ENCODE measurements at places on chromosomes 2 and 18.

DNA sequence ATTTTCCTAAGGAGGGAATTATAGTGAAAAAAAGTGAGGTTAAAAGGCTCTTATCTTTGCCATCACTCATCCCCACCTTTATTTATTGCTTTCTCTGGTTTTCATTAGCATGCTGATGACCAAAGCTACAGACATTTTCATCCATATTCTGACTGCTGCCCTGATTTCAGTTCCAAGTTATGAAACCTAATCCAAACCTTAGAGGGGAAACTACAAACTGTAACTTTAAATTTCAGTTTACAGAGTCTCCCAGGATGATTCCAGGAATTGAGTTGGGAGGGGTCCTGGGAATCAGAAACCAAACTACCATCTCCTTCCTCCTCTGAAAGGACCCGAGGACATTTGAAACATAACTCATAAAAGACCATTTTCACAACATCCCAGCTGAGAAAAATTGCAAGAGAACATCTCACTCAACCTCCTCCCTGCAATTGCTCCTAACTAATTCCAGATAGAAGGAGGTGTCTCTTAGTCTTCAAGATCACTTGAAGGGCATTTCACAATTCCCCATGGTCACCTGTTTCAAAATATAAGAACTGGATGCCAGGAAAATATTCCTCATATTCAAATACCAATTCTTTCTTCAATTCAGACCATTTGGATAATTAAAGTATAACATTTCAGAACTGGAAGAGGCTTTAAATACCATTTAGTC is 520.6 kb downstream of the TNS1 start:
- DNase-seq: no peak

DNA sequence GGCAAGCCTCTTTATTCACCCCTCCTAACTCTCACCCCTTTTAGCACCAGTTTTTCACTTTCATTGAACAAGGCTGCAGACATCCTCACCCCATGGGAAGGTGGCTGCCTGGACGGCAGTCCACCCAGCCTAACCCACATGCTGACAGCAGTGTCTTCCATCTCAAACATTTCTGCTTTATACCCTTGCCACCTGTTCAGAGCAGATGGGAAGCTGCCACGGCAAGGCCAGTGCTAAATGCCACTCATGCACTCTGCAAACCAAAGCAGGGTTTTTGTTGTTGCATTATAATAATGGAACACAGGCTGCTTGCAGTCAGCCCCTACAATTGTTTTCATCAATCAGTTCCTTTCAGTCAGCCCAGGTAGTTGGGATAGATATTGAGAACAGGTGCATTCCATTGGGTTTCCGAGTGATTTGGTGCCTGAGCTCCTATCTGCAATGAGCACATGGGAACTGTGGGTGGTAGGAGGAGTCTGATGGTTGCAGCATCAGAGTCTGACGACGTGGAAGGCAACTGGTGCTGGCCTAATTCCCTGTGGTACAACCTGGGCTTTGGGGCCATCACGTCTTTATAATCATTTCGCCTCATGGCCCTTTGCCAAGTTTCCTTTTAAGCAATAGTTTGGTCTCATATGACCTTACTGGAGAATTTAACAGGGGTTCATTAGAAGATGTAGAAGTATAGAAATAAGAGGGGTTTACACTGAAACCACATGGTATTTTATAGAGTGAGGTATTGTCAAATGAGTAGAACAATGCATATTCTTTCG is 252.5 kb upstream of the SP5 start:
- DNase-seq: no peak

DNA sequence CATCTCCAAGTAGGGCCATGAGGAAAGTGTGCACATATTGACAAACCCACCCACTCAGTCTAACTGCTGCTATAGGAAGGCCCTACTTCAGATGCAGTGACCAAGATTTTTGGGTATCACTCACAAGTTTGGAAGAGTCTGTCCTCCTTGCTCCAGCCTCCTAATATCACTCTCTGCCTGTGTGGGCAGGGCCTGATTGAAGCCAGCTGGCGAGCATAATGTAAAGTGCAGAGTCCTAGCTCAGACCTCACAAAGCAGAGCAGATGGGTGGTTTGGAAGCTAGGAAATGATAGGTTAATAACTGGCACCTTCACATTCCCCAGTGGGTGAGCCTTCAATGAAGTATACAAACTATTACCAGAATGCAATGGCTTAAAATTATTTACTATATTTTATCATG is 11.2 kb upstream of the SULT1C3 start:
- no peak for DNase-seq

- DNase-seq: no peak
These were observed 92.7 kb downstream of the CSRNP3 start for GRCh38 chr2:165562233-165562632.

GRCh38 chr18:34661464-34662087 is 48.5 kb upstream of the DTNA start:
- DNase-seq: peak; percentile 8

GRCh38 chr2:39934851-39935250 is 155.8 kb upstream of the THUMPD2 start:
- no peak for DNase-seq

DNA sequence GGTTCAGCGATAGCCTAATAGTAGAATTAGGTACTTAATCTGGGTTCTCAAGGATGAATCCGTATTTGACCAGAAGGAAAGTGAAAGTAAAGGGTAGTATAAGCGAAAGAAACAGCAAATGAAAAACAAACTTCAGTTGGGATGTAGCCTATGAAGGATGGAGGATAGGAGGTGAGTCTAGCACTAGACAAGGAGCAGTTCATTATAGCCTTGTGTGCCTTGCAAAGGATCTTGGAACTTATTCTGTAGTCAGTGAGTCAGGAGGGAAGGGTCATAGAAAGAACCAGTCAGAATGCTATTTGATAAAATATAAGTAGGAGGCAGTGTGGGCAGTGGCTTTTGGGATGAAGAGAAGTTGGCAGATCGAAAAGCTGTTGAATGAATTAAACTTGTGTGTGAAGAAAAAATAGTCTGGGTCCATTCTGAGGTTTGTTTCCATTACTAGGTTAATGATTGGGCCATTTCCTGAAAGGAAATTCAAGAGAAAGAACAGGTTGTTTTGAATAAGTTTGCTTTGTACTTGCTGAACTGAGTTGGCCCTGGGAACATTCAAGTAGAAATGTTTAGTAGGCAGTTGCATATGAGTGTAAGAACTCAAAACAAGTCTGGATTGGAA is 48.5 kb downstream of the ANKRD12 start:
- DNase-seq: no peak

GRCh38 chr2:117432746-117433145 is 381.7 kb upstream of the DDX18 start:
- DNase-seq: no peak

DNA sequence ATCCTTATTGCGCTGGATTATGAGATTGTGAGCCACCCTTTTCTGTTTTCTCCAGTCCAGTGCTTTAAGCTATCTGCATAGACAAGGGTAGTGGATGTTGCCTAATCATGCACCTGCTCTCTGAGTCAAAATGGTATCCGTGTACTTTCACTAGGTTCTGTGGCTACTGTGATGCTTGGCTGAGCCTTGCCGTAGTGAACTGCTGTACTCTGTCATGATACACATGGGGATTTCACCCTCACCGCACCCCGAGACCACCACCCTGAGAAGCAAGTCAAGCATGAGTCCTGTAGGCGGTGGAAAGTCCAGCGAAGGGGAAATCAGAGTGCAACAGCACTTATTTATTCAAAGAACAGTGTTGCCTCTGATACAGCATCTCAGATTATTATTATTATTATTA is 55.0 kb downstream of the ARHGAP25 start:
- no peak for DNase-seq

GRCh38 chr2:128986867-128987268 is 668.2 kb upstream of the HS6ST1 start:
- DNase-seq: no peak

- no peak for DNase-seq
These were observed 241.9 kb downstream of the PTPRM start for GRCh38 chr18:7808992-7809391.

GRCh38 chr2:210028178-210028577 is 25.7 kb downstream of the RPE start:
- no peak for DNase-seq

DNA sequence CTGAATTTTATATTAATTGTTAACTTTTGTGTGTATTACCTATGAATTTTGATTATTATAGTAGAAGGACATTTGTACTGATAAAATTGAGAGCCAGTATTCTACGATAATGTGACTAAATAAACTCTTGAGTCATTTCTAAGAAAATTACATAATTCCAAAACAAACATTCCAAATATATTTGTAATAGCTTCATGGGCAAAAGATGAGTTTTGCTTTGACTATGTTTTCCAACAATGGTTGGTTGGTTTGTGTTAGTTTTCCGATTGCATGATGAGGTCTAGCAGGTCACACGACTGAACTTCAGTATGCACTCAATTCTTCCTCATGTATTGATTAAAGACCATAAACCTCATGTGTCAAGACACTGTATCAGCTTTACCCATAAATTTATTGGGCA is 71.7 kb upstream of the WDR75 start:
- peak; percentile 16 for DNase-seq

GRCh38 chr18:74803769-74804168 is 206.1 kb downstream of the ZNF407 start:
- no peak for DNase-seq

DNA sequence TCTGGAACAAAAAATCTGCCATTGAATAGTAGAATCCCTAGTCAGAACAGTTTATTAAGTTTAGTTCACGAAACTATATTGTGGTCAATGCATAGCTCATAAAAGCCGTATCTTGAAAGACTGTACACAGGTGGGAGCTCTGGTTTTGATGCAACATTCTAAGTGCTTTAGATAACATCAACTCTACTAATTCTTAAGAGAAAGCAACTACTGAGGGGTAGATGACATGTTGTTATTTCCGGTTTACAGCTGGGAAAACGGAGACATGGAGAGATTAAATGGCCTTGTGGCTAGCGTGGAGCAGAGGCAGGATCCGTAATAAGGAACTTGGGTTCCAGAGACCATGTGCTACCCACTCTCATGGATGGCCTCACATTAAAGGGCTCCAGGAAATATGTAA is 4.2 kb upstream of the ITGA6 start:
- DNase-seq: no peak

- DNase-seq: no peak
These were observed 99.6 kb upstream of the LHCGR start for GRCh38 chr2:48855142-48855541.

GRCh38 chr18:24364177-24364576 is 33.4 kb downstream of the OSBPL1A start:
- DNase-seq: no peak

GRCh38 chr2:159285433-159285832 is 1.1 kb downstream of the WDSUB1 start:
- DNase-seq: no peak

DNA sequence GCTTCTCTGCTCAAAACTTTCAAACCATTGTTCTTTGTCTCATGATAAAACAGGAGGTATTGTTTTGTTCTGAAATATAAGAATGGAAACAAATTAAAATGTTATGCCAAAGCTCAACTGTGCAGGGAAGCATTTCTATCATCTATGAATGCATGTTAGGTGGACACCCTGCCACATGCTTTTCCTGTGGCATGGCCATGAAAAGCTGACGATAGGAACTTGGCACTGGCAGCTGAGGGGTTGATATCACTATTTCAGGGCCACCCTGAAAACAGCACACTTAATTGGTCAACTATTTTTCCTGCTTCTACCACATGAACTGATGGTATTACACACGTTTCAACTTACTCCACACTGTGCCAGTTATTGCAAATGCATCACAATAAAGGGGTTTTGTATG is 157.3 kb downstream of the MREG start:
- no peak for DNase-seq

GRCh38 chr18:74963820-74964446 is 245.0 kb downstream of the PTGR3 start:
- DNase-seq: no peak

DNA sequence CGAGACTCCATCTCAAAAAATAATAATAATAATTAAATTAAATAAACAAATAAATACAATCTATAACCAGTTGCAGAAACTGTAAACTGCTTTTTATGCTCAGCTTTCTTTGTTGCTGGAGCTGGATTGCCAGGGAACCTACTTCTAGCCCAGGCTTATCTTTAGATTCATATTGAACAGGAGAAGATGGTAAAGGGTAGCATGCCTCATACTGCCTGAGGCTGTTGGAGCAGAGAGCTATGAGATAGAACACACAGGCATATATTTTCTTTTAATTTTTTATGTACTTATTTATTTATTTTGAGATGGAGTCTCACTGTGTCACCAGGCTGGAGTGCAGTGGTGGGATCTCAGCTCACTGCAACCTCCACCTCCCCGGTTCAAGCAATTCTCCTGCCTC is 28.7 kb upstream of the EML4 start:
- DNase-seq: no peak

DNA sequence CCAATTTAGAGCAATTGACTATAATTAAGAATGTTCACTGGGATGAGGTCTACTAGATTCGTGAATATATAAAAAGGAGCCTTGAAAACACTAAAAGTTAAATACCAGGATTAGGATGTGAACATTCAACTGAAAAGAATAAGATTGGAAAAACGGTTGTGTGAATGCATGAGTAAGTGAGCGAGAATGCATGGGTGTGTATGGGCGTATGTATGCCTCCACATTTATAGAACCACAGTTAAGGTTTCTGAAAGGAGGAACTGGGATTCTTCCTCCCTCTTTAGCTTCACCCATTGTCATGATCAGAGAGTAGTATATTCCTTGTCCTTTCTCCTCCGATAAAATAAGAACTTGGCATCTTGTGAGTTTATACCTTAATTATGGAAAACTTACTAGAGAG is 151.1 kb upstream of the UBE2E3 start:
- no peak for DNase-seq

DNA sequence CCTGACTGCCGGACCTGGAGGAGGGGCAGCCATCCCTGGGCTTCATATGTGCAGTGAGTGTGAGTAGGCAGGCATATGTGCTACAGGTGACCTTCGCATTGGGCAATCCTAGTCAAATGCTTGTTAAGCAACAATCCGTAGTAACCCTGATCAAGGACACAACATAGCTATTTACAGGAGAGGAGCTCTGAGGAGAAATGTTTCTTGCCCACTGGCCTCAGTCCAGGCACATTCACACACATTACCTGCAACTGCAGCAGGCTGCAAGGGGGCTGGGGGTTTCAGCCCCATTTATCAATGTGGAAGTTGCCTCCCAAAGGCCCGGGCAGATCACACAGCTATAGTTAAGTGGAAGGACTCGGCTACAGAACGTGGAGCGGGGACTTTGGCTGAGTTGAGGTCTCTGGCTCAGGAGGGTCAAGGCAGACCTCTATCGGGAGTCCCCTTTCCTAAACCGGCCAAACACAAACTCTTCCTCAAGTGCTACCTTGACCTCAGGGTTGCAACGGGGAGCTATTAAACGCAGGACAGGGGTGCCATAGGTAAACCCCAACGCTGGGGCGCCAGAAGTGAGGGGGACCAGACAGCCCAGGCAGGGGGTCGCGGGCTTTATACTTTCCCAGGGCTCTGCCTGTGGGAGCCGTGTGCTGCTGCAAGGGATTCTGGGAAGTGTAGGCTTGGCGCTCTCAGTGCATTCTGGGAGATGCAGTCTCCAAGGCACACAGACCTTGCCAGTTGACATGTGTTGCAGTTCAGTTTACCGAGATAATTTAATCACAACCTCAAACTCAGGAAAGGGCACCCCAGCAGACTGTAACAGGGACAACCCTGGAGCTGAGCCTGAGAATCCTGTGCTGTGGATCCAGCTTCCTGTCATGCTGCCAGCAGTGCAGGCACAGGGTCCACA is 9.4 kb downstream of the KHK start:
- peak; percentile 75 for DNase-seq

GRCh38 chr2:124877141-124877577 is 852.1 kb downstream of the CNTNAP5 start:
- no peak for DNase-seq

Data from HuH-7.5 (cell line).